K562 (cell line): ENCODE measurements at places on chromosomes 13 and 19.

DNA sequence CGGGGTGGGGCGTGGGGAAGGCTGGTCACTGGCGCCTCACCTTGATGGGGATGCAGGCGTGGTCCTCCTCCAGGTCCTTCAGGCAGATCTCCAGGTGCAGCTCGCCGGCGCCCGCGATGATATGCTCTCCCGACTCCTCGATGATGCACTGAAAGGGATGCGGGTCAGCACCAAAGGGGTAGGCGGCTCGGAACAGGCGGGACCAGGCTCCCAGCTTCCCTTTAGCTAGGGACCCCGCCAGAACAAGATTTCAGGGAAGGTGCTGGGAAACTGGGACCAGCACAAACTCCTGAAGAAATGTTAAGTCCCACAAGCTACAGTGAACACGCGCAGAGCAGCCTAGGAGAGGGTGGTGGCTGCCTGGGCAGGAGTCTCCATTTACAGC, 6.0 kb downstream of the EEF2 start:
- no peak for DNase-seq

DNA sequence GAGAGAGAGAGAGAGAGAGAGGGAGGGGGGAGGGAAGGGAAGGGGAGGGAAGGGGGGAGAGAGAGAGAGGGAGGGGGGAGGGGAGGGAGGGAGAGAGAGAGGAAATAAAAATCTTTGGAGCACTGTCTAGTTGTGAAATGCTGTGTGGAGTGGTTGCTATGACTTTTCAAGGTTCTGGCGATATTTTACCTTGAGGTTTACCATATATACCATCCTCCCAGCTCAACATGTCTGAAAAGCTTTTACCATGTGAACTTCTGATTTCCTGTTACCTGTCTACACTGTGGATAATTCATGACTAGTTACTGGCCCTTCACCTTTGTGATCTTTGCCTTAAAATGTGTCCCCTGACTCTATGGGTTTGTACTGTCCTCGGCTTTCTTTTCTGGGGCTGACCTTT, 38.2 kb downstream of the SERP2 start:
- DNase-seq, result no peak

DNA sequence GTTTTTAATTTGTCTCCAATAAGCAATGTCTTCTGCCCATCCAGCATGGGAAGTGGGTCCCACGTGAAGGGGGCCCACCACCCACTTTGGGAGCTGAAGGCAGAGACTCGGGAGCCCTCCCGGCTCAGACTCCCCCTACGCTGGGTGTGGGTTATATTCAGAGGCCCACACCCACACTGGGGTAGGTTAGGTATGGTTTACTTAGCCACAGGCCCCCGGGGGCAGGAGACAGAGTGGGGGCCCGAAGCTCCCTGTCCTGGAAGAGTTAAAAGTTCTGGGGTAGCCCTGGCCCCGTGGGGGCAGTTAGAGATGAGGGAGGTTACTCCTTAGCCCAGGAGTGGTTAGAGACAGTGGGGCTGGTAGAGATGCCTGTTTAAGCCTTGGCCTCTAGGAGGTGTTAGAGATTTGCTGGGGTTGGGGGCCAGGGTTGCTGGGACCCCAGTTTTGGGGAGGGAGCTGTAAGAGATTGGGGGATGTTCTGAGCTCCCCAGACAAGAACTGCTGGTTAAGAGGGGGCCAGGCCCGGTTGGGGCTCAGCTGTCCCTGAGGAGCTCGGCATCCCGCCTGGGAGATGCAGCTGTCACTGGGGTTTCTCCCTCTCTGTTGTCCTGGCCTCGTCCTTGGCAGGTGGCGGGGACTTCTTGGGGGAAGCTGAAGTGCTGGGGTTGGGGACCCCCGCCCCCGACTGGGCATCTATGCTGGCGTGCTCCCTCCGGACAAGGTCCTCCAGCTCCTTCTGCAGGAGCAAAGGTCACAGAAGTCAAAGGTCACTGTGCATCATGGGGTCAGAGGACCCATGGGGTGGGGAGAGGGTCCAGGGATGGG, 712 bp upstream of the RINL start:
- DNase-seq, result no peak

DNA sequence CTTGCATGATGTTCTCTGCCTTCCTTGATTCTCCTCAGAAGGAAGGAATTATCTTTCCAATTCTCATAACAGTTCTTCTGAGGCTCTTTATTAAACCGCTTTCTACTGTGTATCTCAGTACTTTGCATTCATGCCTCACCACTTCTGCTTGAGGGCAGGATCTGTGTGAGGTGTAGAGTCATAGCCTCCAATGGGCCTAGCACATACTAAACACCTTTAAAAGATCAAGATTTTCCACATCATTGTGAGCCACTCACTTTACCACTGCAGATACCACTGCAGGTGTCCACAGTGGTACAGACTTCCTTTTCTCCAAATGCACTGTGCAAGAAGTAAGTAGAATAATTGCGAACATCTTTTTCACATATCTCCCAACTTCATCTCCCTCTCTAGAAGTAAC, 76.7 kb downstream of the NDFIP2 start:
- DNase-seq, result no peak

GRCh38 chr13:106503730-106504453, 31.6 kb downstream of the EFNB2 start:
- DNase-seq, result no peak

DNA sequence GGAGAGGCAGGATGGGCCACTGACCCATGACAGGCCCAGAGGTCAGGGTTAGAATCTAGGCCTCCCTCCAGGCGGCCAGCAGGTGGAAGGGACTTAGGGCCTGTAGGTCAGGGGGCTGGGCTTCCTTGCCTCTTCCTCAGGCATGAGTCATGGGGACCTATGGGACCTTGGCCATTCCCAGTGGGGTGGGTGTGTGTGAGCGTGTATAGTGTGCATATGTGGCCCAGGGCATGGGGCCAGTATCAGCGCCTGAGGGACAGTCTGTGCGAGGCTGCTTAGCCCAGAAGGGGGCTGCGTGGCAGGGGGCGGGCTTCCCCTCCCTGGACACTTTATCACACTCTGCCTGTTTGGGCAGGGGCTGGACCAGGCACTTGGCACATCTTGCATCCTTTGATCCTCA, 13.3 kb downstream of the KCTD15 start:
- no peak for DNase-seq

- DNase-seq, result no peak
These were observed 161.4 kb upstream of the SPRY2 start for GRCh38 chr13:80502359-80502758.

GRCh38 chr19:5892772-5893275, 10.8 kb downstream of the NDUFA11 start:
- DNase-seq, result no peak
